ENCODE measurements at places on chromosomes 4 and X.

DNA sequence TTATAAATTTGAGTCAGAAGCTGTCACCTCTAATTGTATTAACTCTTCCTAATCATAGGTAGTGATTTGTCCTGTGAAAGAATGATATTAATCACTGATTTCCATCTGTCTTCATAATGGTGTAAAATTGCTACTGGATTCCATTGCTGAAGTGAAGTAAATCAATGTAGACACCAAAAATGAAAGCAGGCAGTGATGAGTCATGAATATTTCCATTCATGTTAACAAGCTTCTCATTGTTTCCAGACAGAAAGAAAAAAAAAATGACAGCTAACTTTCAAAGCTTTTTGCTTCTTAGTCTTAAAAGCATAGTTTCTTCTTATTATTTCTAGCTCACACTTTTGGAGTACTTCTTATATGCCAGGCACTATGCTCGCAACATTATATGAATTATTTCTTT is 21.5 kb downstream of the FAM114A1 start:
- no peaks in the 10 kb centered on the region for H3K36me3 ChIP-seq
- DNase-seq, result no peak
- no peaks in the 10 kb centered on the region for H3K27me3 ChIP-seq
- H3K27ac ChIP-seq, result no peak overlapping the region

DNA sequence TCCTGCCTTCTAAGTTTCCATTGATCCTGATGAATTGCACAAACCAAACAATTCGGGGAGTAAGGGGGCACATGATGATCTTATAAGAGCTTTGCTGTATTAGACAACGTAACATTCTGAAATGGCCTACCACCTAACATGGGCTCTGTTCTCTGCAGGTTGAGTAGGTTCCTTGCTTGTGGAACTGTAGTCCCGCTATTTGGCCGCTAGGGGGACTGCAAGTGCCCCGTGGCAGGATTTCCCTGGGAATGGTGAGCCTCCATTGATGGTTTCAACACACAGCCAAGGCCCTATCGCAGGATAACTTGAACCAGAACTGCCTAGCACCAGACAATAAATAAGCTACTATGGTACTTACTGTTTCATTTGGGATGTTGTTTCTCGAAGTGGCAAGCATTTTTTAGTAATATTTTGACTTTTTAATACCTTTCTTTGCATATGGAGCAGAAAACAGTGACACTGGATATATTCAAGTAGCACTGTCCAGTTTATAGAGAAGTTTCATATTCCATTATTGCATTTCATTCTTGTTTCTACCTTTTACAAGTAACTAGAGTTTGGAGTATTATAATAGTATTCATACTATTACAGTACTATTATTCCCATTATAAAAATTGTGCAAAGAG is 11.9 kb downstream of the AR start:
- H3K27ac ChIP-seq, result no peak overlapping the region
- no peak for DNase-seq
- no peaks in the 10 kb centered on the region for H3K27me3 ChIP-seq
- no peak overlapping the region for H3K4me3 ChIP-seq
- no peaks in the 10 kb centered on the region for H3K4me1 ChIP-seq
- H3K36me3 ChIP-seq, result no peaks in the 10 kb centered on the region

- H3K27me3 ChIP-seq, result no peaks in the 10 kb centered on the region
- no peak overlapping the region for H3K4me3 ChIP-seq
- peaks cover 15% of the 10 kb centered on the region for H3K36me3 ChIP-seq
- H3K4me1 ChIP-seq, result no peaks in the 10 kb centered on the region
Observed at GRCh38 chr4:76160355-76160754, 12.2 kb upstream of the NUP54 start.

GRCh38 chrX:46710927-46711623 is 47.8 kb downstream of the SLC9A7 start:
- no peaks in the 10 kb centered on the region for H3K36me3 ChIP-seq
- H3K27ac ChIP-seq, result no peak overlapping the region
- no peak overlapping the region for H3K4me3 ChIP-seq
- H3K27me3 ChIP-seq, result peaks cover 13% of the 10 kb centered on the region
- DNase-seq, result no peak

DNA sequence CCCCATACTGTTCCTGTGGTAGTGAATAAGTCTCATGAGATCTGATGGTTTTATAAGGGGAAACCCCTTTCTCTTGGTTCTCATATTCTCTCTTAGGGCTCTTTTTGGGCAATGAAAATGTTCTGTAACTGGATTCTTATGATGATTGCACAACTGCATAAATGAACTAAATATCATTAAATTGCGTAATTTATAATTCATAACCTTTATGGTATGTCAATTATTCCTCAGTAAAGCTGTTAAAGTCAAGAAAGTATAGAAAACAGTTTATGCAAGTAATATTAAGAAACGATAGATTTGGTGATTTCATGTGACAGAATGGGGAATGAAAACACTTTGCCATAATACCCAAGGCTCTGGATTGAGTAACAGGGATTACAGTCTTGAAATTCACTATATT is 33.5 kb upstream of the SPANXD start:
- no peak overlapping the region for H3K27ac ChIP-seq
- H3K36me3 ChIP-seq, result no peaks in the 10 kb centered on the region
- H3K4me3 ChIP-seq, result no peak overlapping the region
- H3K4me1 ChIP-seq, result no peaks in the 10 kb centered on the region
- H3K27me3 ChIP-seq, result no peaks in the 10 kb centered on the region
- no peak for DNase-seq

DNA sequence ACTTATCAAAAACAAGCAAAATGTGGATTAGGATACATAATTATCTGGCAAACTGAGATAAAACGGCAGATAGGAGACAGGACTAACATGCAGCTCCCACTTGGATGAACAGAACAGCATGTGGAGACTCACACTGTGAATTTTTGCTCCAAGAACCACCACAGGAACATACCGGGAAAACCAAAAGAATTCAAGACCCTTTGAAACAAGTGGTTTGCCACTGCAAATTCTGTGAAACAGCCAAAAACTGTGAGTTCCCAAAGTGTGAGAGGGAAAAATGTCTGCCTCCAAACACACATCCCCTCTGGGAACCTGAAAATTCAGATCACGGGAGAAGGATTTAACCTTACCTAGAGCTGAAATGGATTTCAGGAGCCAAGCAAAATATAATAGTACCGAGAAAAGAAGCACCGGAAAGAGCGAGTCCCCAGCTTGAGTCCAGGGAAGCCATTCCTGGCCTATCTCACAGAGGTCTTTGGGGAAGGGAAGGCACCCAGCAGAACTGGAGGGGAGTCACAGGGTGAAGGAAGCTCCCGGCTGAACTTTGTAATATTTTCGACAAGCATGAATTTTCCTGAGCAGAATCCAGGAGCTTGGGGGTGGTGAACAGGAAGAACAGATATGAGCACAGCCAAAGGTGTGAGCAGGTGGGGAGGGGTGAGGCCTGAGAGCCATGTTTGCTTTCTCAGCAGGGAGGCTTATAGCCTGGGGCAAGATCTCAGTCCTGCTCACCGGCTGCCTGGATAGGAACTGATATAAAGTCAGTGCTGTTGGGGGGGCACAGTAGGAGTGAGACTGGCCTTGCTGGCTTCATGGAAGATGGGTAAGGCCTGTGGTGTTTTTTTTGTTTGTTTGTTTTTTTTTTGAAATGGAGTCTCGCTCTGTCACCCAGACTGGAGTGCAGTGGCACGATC is 23.9 kb downstream of the MANBA start:
- H3K27ac ChIP-seq, result no peak overlapping the region
- H3K4me1 ChIP-seq, result peaks cover 50% of the 10 kb centered on the region
- no peak overlapping the region for H3K4me3 ChIP-seq
- H3K27me3 ChIP-seq, result no peaks in the 10 kb centered on the region

- no peaks in the 10 kb centered on the region for H3K36me3 ChIP-seq
- no peak for DNase-seq
- no peaks in the 10 kb centered on the region for H3K4me1 ChIP-seq
- no peaks in the 10 kb centered on the region for H3K27me3 ChIP-seq
Observed at GRCh38 chr4:118012142-118012541, 22.1 kb upstream of the NDST3 start.
